NCI-H1436 treated with DMSO at 0.1 percent for 48 hours (cell line): ENCODE measurements at places on chromosomes 1 and 21.

DNA sequence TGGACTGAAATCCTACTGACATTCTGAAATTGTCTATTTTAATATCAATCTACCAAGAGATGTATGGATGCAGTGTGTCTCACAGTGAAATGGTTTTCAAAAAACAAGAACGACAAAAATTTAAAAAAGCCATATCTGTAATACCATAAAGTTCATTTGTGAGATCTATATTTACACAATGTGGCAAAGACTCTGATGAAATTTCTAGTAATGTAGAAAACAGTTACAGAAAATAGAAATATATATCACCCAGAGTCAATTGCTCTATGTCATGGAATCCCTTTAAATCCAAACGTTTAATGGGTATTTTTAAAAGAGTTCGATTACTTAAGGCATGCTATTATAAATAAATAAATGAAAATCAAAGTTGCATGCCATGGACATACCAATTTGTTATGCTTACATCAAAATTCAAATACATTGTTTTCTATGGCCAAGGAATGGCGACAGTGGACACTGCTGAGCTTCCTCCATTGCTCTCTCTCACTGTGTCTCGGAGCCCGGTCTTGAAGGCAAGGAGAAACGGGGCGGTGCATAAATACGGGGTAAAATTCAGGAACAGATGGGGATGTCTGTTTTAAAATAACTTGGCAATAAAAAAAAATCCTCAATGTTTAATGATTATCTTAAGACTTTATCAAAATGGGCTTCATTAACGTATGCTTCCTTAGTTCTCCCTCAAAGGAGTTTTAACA lies 37.0 kb upstream of the SAMSN1 start:
- DNase-seq = no peak

DNA sequence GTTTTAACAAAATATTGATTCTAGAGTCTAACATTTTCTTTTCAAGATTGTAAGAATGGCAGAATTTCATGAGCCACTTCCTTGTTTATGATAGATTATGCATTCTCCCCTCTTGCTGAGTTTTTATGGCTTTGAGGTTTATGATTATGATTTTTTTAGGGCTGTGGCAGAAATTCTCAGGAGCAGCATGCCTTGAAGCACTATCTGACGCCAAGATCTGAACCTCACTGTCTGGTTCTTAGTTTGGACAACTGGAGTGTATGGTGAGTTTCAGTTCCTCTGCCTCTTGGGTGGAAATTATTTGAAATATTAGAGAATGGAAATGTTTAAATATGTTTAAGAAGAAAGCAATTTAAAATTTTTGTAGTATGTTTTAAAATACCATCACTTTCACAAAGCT lies 10.2 kb downstream of the USP16 start:
- no peak for DNase-seq

- DNase-seq = no peak
Measured at GRCh38 chr1:153520818-153521476, 14.8 kb downstream of the S100A6 start.

GRCh38 chr1:172108161-172108893 lies 267.0 kb downstream of the DNM3 start:
- no peak for DNase-seq

DNA sequence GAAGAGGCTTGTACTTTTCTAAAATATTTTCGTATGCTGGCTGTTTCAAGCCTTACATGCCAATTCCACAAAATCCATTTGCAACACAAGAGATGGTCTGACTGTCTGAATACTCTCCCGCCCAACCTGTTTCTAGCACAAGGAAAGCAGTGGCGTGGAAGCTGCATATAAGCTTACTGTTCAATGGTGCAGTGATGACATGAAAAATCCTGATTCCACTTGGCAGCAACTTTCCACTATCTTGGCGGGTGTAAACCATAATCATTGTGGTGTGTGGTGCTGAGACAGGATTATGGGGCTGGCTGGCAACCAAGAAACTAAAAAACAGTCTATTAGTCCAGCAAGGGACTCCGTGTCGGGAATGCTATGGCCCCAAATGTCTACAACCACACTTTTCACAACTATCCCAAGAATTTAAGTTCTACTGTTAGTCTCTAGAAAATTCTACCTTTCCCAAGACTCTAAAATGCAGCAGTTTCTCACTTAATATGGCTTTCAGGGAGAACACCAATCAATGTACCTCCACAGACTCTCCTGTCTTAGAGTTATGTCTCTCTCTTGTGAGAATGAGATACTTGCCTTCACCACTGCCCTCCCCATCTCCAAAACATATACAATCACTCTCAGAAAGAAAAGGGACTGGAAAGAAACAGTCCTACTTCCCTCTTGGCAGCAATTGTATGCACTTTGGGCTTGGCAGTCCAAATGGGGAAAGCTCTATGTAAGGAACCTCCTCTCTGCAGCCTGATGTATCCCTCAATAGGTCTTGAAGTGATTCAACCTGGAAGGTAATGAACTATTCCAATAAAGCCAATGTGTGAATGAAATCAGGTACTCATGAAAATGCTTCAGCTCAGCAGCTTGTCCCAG lies 9.5 kb downstream of the COLGALT2 start:
- no peak for DNase-seq

- no peak for DNase-seq
Measured at GRCh38 chr1:101065575-101065974, 40.0 kb upstream of the DPH5 start.
